Hematopoietic multipotent progenitor cell (in vitro differentiated cells): ENCODE measurements at places on chromosomes 5 and 9.

- peak; percentile 74 for DNase-seq
These were observed 39.2 kb upstream of the MAN2A1 start for GRCh38 chr5:109650493-109650892.

- DNase-seq: no peak
These were observed 3.3 kb downstream of the HK3 start for GRCh38 chr5:176895831-176896230.

DNA sequence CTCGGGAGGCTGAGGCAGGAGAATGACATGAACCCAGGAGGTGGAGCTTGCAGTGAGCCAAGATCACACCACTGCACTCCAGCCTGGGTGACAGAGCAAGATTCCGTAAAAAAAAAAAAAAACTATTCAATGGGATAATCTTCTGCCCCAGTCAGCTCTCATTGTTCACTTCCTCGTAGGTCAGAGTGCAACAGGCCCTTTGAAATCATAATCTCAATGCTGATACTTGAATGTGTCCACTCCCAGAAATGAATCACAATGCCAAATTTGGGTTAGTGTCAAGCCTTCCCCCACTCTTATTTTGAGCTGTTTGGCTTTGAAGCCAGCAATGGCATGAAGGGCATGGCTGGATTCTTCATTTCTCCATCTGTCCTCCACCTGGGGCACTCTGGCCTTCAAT, 610.3 kb upstream of the KLF4 start:
- DNase-seq: no peak

DNA sequence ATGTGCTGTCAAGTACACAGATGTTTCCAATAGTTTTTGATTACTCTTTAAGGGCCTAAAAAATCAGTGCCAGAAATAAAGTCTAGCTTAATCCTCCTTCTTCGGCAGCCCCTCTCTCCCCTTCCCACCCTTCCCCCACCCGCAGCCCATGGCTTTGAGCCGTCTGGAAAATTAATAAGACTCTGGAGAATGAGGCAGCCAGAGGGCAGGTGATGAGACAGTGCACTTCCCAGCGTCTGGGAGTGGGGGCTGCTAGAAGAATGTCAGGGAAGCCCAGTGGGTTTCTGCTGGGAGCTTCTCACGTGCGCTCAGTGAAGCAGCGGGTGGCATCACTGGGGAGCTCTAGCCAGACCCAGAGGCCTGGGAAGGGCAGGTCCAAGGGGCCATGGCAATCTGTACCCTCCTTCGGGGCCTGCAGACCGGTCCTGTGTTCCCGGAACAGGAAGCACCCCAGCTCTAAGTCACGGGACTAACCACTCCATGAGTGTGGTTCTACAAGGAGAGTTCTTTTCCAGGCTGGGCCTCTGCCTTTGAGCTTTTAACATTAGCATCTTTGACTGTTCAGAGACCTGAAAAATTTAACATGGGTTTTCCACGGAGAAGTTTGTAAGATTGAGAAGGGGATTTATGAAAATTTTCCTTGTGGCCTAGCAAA, 164.8 kb upstream of the OTULINL start:
- no peak for DNase-seq

- DNase-seq: no peak
These were observed 200.2 kb downstream of the ENC1 start for GRCh38 chr5:74440341-74440740.
